Activated T-helper 1 cell treated with Interleukin-2 at 50 U/mL for 16 hours (primary cell): ENCODE measurements at places on chromosomes 4 and X.

DNA sequence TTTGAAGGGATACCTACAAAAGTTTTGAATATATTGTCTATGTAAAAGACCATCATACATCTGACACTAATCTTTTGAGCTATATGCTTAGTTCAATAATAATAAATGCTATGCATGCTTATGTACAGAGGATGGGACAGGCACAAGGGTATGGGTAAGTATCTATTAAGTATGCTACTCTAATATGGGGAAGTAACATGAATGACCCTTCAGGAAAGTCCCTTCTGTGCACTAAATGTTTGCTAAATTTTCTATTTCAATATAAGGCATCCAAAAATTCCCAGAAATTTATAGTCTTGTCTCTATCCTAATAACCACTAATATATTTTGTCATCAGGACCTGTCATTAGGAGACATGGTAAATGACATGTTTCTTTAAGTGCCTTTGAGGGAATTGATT is 19.0 kb downstream of the ATP8A1 start:
- DNase-seq: no peak

- DNase-seq: peak; percentile 20
Measured at GRCh38 chr4:39698424-39699009, 581 bp downstream of the UBE2K start.

DNA sequence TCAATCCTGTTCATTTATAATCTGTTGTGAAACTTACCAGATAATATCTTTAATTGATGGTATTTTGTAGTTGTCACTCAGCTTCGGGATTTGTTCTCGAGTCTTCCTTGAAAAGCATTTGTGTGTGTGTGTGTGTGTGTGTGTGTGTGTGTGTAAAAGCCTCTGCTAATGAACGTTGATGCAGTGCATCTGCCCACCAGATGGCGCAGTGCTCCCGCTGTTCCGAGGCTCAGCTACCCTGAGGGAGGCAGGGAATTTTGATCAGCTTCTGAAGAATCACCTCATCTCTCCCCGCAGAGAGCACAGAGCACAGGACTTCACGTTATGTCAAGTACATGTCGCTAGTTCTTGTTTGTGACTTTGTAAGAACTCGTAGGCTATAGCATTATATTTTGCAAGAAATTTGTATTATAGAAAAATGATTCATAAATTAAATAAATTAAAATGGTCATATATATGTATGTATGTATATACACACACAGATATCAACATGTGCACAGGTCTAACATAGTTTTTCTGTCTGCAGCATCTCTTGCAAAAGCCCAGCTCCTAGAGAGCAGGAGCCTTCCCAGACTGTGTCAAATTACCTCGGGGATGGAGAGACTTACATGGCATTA is 316.7 kb upstream of the IGFBP7 start:
- no peak for DNase-seq

- DNase-seq: no peak
Measured at GRCh38 chr4:14636563-14636962, 365.7 kb upstream of the CPEB2 start.

DNA sequence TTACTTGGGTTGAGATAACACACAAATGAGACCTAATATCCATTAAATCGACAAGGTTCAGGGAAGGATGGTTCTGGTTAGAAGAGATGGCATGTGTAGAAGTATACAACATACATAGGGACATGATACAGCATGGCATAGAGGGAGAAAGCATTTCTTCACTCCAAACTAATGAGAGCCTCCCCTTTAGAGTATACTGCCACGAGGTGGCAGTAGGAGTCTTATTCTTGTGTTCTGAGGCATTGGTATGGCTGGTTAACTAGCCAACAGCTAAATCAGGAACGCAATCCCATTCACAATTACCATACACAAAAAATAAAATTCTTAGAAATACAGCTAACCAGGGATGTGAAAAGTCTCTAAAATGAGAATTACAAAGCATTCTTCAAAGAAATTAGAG is 29.1 kb upstream of the TRO start:
- DNase-seq: no peak

DNA sequence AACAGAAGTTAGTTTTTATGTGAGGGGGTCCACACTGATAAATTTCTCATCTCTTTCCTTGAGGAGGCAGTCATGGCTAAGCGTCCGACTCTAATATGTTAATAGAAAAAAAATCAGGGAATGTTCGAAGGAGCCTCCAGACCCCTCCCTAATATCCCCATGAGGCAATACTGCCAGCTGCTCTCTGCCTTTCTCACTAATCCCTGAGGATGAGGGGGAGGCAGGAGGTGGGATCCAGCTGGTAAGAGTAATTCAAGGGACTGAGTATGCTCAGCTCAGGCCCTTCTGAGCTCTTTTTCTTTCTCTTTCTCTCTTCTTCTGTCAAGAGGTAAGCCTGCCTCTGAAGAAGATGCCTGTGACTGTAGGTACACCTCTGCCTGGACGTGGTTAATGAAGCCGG is 51.7 kb downstream of the PIR start:
- no peak for DNase-seq

DNA sequence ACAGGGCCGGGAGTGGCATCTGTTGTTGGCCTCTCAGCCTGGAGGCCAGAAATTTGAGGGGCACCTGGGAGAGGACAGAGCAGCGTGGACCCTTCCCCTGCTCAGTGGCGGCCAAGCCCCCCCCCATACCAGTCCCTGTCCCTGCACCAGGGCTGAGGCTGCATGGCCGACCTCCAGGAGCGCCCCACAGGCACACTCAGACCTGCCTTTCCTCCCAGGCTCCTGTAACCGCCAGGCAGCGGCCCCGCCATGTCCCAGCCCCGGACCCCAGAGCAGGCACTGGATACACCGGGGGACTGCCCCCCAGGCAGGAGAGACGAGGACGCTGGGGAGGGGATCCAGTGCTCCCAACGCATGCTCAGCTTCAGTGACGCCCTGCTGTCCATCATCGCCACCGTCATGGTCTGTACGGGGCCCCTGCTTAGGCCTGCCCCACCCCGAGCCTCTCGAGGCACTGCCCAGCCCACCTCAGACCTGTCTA is 15.3 kb downstream of the TMEM175 start:
- DNase-seq: no peak

DNA sequence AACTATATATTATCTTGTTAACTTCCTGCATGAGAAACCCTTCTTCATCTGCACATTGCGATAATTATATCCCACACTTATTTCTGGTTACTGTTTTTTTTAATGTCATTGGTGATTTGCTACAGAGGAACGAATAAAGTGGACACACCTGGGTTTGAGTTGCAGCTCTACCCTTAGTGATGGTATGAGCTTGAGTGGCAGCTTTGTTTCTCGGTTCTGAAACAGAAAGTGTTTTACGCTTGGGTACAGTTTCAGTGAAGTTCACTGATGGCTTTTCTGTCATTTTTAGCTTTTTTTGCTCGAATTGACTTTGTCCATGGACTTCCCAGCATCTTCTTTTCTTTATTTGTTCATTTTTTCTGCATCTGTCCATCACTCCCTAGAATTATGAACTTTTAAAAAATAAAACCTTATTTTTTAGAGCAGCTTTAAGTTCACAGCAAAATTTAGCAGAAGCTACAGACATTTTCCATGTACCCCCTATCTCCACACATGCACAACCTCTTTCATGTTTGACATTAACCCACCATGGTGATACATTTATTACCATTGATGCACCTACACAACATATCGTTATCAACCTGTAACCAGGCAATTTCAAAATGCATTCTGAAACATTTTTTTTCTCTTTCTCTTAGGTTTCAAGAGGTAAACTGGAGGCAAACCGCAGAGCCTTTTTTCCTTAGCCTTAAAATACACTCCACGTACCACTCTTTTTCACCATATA is 1041.6 kb upstream of the PRKX start:
- no peak for DNase-seq

DNA sequence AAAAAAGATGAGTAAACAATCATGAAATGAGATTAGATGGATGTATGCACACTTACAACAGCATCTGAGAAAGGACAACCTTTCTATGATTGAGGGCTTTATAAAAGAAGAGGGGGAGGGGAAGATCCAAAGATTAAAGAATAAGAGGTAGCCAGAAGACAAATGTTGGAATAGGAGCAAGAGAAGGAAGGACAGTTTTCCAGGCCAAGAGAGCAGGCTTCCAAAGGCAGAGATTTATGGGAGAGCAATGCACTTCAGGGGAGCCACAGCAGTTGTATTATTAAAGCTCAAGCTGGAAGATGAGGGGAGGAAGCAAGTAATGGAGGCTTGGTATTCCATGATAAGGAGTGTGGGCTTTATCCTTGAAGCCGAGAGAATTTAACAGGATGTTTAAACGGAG is 110.3 kb upstream of the PTPN13 start:
- no peak for DNase-seq

DNA sequence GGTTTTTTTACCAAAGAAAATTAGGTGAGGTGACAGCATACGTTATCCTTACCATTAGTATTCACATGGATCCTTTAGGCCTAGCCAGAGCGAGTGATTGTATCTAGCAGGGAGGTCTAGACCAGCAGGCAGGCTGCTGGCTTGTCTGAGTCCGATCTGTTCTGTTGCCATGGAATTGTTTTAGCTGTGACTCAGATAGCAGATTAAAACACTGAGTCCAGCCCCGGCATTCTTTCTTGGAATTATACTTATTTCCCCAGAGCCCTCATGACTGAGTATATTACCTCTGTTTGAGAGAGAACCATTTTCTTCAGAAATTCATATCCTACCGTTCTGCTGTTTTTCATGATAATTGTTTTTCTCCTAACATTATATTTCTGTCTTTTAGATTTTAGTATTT is 37.4 kb downstream of the OCRL start:
- DNase-seq: no peak

- DNase-seq: no peak
Measured at GRCh38 chr4:14835288-14835687, 167.0 kb upstream of the CPEB2 start.

DNA sequence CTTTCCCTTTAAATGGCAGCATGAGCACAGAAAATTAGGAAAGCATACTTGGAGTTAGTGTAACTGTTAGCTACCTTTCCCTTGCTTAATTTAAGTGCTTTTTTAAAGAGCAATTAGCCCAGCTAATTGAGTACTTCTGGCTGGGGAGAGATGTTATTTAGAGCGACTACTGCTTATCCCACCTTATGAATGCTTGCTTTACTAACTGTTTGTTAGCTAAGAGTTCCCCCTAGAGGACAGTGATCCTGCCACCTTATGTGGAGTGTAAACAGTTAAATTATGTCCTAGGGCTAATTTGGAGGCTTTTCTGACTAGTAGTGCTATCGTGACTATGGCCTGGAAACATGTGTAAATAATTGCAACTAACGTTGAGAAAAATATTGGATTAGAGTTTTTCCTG is 909.4 kb downstream of the FSTL5 start:
- no peak for DNase-seq

- no peak for DNase-seq
Measured at GRCh38 chr4:74942251-74942917, 9.5 kb downstream of the PARM1 start.

DNA sequence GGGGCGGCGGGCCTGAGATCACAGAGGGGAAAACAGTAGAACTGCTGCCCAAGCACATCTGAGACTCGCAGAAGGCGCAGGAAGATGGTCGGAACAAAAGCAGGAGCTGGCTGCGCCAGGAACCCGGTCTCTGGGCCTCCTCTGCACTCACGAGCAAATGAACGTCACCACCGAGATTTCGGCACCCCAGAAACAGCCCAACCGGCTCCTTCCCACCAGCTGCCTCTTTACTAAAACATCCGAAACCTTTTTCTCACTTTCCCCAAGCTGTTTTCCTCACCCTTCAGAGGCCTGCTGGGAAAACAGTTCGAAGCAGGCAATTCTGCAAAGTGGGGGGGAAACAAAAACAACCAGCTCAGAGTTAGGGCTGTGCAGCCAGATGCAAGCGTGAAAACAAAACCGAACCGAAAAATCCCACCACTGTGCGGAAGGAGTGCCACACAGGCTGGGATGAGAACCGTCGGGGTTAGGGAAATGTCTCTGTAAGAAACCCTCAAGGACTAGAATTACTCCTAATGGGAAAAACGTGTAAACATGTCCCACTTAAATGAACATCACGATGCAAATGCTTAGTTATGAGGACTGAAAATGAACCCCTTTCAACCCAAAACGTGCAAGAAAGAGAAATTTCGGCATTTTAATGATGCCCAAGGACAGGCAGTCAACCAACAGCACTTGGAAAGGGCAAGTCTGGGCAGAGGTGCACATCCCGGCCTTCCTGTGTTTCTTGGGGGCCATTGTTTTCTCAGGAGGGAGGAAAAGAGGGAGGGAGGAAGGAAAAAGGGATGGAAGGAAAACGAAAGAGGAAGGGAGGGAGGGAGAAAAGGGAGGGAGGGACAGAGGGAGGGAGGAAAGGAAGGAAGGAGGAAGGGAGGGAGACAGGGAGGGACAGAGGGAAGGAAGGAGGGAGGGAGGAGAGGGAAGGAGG is 15.8 kb downstream of the DHRSX start:
- no peak for DNase-seq

- no peak for DNase-seq
Measured at GRCh38 chr4:95415346-95415771, 133.4 kb downstream of the UNC5C start.

GRCh38 chr4:112288455-112288854 is 2.8 kb upstream of the TIFA start:
- DNase-seq: no peak

DNA sequence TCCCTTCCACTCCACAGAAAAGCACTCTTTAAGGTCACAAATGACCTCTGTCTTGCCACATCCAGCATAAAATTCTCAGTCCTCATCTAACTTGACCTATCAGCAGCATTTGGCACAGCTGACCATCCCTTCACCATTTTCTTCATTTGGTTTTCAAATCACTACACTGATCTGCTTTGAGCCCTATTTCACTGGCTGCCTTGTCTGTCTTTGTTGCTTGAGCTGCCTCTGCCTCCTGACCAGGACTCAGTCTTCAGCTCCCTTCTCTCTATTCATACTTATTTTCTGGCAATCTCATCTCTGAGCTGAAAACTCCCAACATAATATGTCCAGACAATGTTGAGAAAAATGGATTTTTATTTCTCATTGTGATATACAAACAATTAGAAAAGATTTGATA is 27.7 kb upstream of the PDE5A start:
- DNase-seq: no peak

GRCh38 chr4:177632481-177632880 is 190.2 kb upstream of the AGA start:
- DNase-seq: no peak

GRCh38 chrX:19386679-19387078 is 43.0 kb downstream of the PDHA1 start:
- no peak for DNase-seq

DNA sequence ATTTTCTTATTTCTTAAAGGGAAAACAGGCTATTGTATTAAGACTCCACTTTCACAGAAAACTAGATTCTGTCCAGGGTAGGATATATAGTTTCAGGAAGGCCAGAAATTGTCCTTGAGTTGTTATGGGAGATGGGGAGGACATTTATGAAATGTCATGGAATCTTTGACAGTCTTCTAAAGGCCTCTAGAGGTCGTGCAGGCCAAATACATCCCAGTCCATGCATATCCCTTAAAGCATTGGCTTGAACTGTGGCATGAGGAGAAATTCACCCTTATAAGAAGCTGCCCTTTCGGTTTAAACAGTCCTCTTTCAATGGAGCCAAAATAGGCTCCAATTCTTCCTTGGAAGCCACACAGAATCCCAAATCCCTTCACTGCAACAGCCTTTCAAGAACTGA is 183.6 kb upstream of the NOCT start:
- DNase-seq: no peak

- DNase-seq: no peak
Measured at GRCh38 chr4:124432500-124432899, 280.0 kb downstream of the ANKRD50 start.

- no peak for DNase-seq
Measured at GRCh38 chr4:122639181-122639580, 18.3 kb upstream of the IL21 start.
